Activated T-helper 2 cell treated with anti-CD3 and anti-CD28 coated beads, Interferon-gamma antibody, Interleukin-2, Interleukin-4, amounts not matched to agents 10 μg/mL and 5 μg/mL and 100 μg/mL, durations not matched to agents 14 hours and 24 hours and 36 hours (primary cell): ENCODE measurements at places on chromosomes 13 and 19. TPM values are rescaled to one million over a fixed set of nuclear protein-coding genes. Genes with fewer than 3 reads are reported as not detected.

Gene SLC5A5
- 0.69 and 0.75 TPM in 2 replicates for total RNA-seq

Gene KLK3
- not detected in 2 replicates for total RNA-seq

Gene CRYL1
- 8.7 TPM in 2 replicates for total RNA-seq

Gene PEX11G
- 1.3 and 2.5 TPM in 2 replicates for total RNA-seq

Gene SPRED3
- 3.2 TPM in 2 replicates for total RNA-seq

Gene PEG3
- not detected in 2 replicates for total RNA-seq

Gene ZNF677
- total RNA-seq, result 1.6 and 1.8 TPM in 2 replicates

Gene ELSPBP1
- total RNA-seq, result not detected in 2 replicates

Gene PNMA8A
- total RNA-seq, result not detected in 2 replicates

Gene DCAF15
- 60.6 and 64.0 TPM in 2 replicates for total RNA-seq

Gene PALM3
- total RNA-seq, result 0.34 TPM in 1 of 2 replicates, not detected in the other

DNA sequence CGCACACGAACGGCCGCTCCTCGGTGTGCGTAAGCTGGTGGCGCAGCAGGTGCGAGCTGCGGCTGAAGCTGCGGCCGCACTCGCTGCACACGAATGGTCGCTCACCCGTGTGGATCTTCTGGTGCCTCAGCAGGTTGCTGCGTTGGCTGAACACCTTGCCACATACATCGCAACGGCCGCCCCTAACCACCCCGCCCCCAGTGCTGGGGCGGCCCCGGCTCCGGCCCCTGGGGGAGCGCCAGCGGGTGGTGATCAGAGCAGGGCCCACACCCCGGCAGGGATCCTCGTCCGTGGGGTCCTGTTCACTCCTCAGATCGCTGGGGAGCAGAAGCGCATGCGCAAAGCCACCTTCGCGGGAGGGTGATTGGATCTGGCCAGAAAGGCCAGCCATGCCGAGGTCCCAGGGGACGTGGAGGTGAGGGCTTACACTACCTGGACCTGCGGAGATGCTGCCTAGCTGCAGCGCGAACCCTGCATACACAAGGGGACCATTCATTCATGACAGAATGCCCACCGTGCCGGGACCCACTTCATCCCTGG, 4.7 kb upstream of the UBE2M start:
- peak overlapping the region; percentile 72 for H3K27ac ChIP-seq
- peak overlapping the region; percentile 79 for H3K4me3 ChIP-seq
- no peak for DNase-seq
- peaks cover 31% of the 10 kb centered on the region for H3K4me1 ChIP-seq

- H3K4me3 ChIP-seq, result peak overlapping the region; percentile 100
- peaks cover 29% of the 10 kb centered on the region for H3K4me1 ChIP-seq
- peaks cover 2% of the 10 kb centered on the region for H3K27me3 ChIP-seq
- peaks cover 17% of the 10 kb centered on the region for H3K36me3 ChIP-seq
- H3K27ac ChIP-seq, result peak overlapping the region; percentile 93
Measured at GRCh38 chr19:55116232-55116858, 1.1 kb downstream of the PPP1R12C start.

- peak overlapping the region; percentile 71 for H3K27ac ChIP-seq
- DNase-seq, result no peak
- no peak overlapping the region for H3K4me3 ChIP-seq
- peaks cover 64% of the 10 kb centered on the region for H3K4me1 ChIP-seq
Measured at GRCh38 chr13:111178402-111178801, 63.3 kb downstream of the ARHGEF7 start.

DNA sequence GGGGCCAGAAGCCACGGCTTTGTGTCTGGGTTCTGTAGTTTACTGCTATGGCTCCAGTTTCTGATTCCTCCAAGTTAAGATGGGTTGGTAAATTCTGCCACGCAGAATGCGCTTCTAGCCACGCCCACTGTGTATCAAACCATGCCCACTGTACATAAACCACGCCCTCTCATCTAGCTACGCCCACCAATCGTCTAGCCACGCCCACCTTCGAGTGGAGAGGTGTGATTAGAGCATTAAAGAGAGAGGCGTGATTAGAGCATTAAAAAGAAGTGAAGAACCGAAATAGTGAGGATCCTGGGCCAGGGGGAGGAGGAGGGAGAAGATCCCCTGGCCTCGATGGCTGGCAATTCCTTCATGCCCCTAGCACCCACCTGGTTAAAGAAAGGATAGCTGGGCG, 43.7 kb upstream of the ADGRE5 start:
- peak; percentile 27 for DNase-seq
- H3K36me3 ChIP-seq, result no peaks in the 10 kb centered on the region
- no peak overlapping the region for H3K27ac ChIP-seq
- H3K27me3 ChIP-seq, result no peaks in the 10 kb centered on the region
- H3K4me1 ChIP-seq, result peaks cover 7% of the 10 kb centered on the region
- H3K4me3 ChIP-seq, result no peak overlapping the region

DNA sequence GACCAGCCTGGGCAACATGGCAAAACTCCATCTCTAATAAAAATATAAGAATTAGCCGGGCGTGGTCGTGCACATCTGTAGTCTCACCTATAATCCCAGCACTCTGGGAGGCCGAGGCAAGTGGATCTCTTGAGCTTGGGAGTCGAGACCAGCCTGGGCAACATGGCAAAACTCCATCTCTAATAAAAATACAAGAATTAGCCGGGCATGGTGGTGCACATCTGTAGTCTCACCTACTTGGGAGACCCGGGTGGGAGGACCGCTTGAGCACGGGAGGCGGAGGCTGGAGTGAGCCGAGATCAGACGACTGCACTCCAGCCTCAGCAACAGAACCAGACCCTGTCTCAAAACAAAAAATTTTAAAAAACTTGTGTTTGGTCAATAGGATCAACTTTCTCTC, 7.7 kb downstream of the SLC25A30 start:
- no peak for DNase-seq
- H3K36me3 ChIP-seq, result peaks cover 34% of the 10 kb centered on the region
- no peak overlapping the region for H3K4me3 ChIP-seq

- H3K4me1 ChIP-seq, result peaks cover 69% of the 10 kb centered on the region
- H3K4me3 ChIP-seq, result no peak overlapping the region
- H3K27ac ChIP-seq, result peak overlapping the region; percentile 28
- H3K27me3 ChIP-seq, result no peaks in the 10 kb centered on the region
Measured at GRCh38 chr19:15284896-15285295, 47.4 kb downstream of the BRD4 start.

GRCh38 chr13:66210677-66211076, 1019.5 kb downstream of the PCDH9 start:
- DNase-seq, result no peak
- H3K27ac ChIP-seq, result no peak overlapping the region
- no peak overlapping the region for H3K4me3 ChIP-seq

DNA sequence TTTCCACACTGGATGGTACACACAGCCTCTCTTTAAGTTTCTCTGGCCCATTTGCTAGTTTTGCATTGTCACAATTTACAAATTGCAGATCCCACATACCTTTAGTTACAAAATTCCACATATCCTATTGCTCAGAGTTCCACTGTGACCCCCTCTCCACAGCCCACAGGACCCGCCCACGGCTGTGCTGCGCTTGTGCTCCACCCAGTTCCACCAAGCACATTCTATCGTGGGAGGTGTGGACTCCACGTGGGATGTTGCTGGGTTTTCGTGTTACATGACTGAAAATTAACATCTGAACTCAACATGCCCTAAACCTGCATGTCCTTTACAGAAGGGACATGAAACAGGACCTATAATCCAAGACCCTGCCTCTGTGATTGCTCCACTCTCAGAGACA, 423.0 kb downstream of the IRS2 start:
- H3K4me3 ChIP-seq, result no peak overlapping the region
- H3K27me3 ChIP-seq, result no peaks in the 10 kb centered on the region
- H3K36me3 ChIP-seq, result no peaks in the 10 kb centered on the region

DNA sequence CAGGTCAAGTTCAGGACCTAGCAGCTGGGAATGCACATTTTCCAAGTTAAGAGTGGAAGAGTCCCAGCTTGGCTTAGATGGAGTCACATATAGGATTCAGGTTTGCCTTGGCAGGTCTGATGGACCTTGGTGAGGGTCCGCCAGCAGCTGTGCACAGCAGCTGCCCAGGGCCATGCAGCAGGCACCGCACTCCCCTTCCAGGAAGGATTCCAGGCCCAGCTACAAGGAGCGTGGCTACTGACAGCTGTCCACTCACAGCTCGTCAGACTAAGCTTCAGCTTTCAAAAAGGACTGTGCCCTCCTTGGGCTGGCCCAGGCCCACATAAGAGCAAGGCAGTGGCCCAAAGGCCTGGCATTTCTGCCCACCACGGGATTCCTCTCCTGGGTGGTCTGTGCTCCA, 68.4 kb downstream of the ALOX5AP start:
- H3K4me1 ChIP-seq, result peaks cover 11% of the 10 kb centered on the region
- H3K27ac ChIP-seq, result no peak overlapping the region
- H3K36me3 ChIP-seq, result no peaks in the 10 kb centered on the region
- no peak overlapping the region for H3K4me3 ChIP-seq

GRCh38 chr13:98906746-98907502, 70.9 kb downstream of the DOCK9 start:
- H3K27ac ChIP-seq, result no peak overlapping the region
- H3K27me3 ChIP-seq, result no peaks in the 10 kb centered on the region
- H3K4me1 ChIP-seq, result peaks cover 30% of the 10 kb centered on the region
- no peak overlapping the region for H3K4me3 ChIP-seq
- H3K36me3 ChIP-seq, result peaks cover 47% of the 10 kb centered on the region

- no peak for DNase-seq
- no peaks in the 10 kb centered on the region for H3K36me3 ChIP-seq
- H3K27me3 ChIP-seq, result peaks cover 2% of the 10 kb centered on the region
- H3K27ac ChIP-seq, result no peak within 1 kb of the TSS
- H3K4me3 ChIP-seq, result no peak within 1 kb of the TSS
Measured at GRCh38 chr19:40390084-40390742, at the start of gene HIPK4. Gene HIPK4 (minus strand): TSS chr19:40390181. CDS start chr19:40389902, 279 bp downstream.

DNA sequence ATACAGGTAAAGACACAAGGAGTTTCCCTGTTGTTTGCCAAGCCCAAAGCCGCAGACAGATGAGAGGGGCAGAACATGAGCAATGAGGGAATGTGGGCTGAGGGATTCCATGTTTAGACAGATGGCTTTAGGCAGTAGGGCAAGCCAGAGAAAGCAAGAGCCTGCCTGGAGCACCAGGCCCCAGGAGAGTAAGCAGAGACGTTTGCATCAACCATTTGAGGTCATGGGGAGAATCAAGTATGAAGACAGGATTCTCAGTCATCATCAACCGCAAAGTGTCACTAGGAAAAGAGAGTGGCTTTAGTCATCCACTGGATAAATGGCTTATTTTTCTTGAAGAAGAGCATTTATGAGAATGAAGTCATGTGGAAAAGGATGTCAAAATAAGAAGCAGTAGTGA, 184.7 kb downstream of the COG6 start:
- no peak overlapping the region for H3K4me3 ChIP-seq
- no peaks in the 10 kb centered on the region for H3K36me3 ChIP-seq

GRCh38 chr19:2270423-2271233, 11.3 kb downstream of the PEAK3 start:
- H3K27ac ChIP-seq, result peak overlapping the region; percentile 76
- peak; percentile 65 for DNase-seq
- H3K36me3 ChIP-seq, result peaks cover 48% of the 10 kb centered on the region
- no peaks in the 10 kb centered on the region for H3K27me3 ChIP-seq

GRCh38 chr13:51252954-51253532, 30.8 kb downstream of the FAM124A start:
- H3K36me3 ChIP-seq, result no peaks in the 10 kb centered on the region
- no peak for DNase-seq
- H3K27ac ChIP-seq, result no peak overlapping the region
- H3K4me1 ChIP-seq, result no peaks in the 10 kb centered on the region

DNA sequence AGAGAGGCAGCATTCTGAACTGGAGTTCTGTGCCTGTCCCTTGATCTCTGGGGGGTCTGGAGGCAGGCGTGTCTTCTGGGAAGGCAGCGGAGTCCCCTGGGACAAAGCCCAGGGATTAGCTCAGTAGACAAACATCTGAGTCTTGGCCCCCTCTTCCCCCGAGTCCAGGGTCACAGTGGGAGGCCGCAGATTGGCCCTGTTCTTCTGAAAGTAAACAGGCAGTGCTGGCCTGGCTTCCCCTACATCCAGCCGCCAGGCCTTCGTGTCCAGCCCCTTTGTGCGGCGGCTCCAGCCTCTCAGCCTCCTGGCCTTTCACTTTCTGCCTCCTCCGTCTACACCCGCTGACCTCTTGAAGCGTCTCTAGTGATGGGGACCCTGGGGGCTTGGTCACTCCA, 989 bp downstream of the NFILZ start:
- no peaks in the 10 kb centered on the region for H3K4me1 ChIP-seq
- no peak for DNase-seq
- no peaks in the 10 kb centered on the region for H3K27me3 ChIP-seq
- no peak overlapping the region for H3K27ac ChIP-seq

GRCh38 chr19:3413796-3414327, 47.5 kb downstream of the NFIC start:
- no peaks in the 10 kb centered on the region for H3K36me3 ChIP-seq
- DNase-seq, result no peak
- H3K4me3 ChIP-seq, result no peak overlapping the region
- no peak overlapping the region for H3K27ac ChIP-seq

DNA sequence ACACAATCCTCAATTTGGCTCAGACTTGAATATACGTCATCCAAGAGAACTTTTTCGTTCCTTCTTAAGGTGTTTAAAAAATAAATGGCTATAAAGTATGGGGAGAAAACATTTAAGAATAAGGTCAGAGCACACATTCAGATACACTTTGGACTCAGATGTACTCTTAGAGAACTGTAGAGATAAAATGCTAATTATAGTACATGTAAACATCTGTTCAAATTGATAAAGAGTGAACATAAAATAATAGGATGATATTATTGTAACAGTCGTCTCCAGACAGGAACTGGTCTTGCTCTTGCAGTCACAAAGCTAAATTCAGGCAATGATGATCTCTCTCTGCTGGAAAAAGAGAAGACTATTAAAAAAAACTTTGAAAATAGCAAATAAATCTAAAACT, 91.4 kb downstream of the RBM26 start:
- no peak overlapping the region for H3K27ac ChIP-seq
- peaks cover 41% of the 10 kb centered on the region for H3K36me3 ChIP-seq
- no peak for DNase-seq
- H3K4me3 ChIP-seq, result no peak overlapping the region
- peaks cover 1% of the 10 kb centered on the region for H3K4me1 ChIP-seq

DNA sequence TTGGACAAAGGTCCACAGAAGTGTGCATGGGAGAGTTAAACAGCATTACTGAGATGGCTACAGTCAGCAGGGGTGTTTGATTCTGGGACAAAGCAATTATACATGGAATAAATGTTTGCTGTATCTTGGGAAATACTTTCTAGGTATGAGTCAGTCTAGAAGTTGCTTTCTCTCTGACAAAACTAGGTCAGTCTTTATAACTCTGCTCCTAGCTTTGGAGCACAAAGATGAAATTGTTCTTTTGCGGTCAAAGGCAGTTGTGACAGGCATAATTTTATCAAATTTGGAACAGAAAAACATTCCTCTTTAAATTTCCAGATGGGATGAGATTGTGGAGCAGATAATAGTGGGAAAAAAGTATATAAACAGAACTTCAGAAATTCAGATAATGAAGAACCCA, 1045.4 kb upstream of the MIR17HG start:
- H3K27ac ChIP-seq, result no peak overlapping the region
- no peaks in the 10 kb centered on the region for H3K36me3 ChIP-seq
- no peaks in the 10 kb centered on the region for H3K27me3 ChIP-seq
- no peaks in the 10 kb centered on the region for H3K4me1 ChIP-seq
- DNase-seq, result no peak
- H3K4me3 ChIP-seq, result no peak overlapping the region

GRCh38 chr13:85665286-85665685, 133.9 kb downstream of the SLITRK6 start:
- no peak overlapping the region for H3K4me3 ChIP-seq

DNA sequence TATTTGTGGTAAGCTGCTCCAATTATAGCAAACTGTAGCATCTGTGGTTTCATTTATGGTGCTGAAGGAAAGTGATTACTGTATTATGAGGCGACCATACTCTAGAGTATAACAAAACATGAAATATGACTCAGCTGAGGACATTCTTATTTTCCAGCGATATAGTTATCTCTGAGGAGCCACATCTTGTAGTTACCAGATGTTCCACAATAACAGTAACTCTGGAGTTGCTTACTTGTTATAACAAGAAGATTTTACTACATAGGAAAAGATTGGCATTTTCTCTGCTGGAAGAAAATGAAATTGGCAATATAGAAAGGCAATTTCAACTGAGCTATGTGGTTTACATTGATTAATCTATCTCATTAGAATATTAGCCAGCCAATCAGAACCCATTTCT, 1634.2 kb downstream of the PCDH9 start:
- no peak overlapping the region for H3K27ac ChIP-seq
- H3K4me1 ChIP-seq, result no peaks in the 10 kb centered on the region
